Activated CD8-positive, alpha-beta memory T cell treated with anti-CD3 and anti-CD28 coated beads, Interleukin-2, amount 50 U/mL, for 48 hours (primary cell): ENCODE measurements at places on chromosomes 4 and X.

DNA sequence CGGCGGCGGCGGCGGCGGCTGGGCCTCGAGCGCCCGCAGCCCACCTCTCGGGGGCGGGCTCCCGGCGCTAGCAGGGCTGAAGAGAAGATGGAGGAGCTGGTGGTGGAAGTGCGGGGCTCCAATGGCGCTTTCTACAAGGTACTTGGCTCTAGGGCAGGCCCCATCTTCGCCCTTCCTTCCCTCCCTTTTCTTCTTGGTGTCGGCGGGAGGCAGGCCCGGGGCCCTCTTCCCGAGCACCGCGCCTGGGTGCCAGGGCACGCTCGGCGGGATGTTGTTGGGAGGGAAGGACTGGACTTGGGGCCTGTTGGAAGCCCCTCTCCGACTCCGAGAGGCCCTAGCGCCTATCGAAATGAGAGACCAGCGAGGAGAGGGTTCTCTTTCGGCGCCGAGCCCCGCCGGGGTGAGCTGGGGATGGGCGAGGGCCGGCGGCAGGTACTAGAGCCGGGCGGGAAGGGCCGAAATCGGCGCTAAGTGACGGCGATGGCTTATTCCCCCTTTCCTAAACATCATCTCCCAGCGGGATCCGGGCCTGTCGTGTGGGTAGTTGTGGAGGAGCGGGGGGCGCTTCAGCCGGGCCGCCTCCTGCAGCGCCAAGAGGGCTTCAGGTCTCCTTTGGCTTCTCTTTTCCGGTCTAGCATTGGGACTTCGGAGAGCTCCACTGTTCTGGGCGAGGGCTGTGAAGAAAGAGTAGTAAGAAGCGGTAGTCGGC lies 528 bp downstream of the FMR1 start:
- DNase-seq: peak; percentile 61

- no peak for DNase-seq
Observed at GRCh38 chr4:102601586-102602227, 100.5 kb downstream of the NFKB1 start.

- no peak for DNase-seq
Observed at GRCh38 chrX:52811065-52811625, at the start of gene XAGE5. XAGE5 (plus strand) TSS chrX:52811287; CDS start chrX:52812567, 1,280 bp downstream.

GRCh38 chrX:104310090-104310489 lies 55.4 kb upstream of the ESX1 start:
- no peak for DNase-seq

DNA sequence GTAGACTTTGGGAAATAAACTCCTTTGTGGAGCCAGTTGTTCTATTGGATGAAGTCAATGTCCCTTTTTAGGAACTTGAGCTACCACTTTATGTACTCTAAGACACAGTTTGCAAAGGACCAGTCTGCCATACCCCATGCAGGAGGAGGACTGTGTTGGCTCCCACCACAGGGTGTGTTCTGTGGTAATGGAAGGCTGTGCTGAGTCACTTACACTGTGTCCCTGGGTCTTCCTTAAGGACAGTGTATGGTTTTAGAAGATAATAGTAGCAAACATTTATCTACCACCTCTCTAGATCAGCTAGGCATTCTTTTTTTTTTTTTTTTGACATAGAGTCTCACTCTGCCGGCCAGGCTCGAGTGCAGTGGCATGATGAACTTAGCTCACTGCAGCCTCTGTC lies 184.0 kb upstream of the PGRMC2 start:
- DNase-seq: no peak

GRCh38 chrX:83759872-83760271 lies 101.1 kb upstream of the CYLC1 start:
- DNase-seq: no peak

DNA sequence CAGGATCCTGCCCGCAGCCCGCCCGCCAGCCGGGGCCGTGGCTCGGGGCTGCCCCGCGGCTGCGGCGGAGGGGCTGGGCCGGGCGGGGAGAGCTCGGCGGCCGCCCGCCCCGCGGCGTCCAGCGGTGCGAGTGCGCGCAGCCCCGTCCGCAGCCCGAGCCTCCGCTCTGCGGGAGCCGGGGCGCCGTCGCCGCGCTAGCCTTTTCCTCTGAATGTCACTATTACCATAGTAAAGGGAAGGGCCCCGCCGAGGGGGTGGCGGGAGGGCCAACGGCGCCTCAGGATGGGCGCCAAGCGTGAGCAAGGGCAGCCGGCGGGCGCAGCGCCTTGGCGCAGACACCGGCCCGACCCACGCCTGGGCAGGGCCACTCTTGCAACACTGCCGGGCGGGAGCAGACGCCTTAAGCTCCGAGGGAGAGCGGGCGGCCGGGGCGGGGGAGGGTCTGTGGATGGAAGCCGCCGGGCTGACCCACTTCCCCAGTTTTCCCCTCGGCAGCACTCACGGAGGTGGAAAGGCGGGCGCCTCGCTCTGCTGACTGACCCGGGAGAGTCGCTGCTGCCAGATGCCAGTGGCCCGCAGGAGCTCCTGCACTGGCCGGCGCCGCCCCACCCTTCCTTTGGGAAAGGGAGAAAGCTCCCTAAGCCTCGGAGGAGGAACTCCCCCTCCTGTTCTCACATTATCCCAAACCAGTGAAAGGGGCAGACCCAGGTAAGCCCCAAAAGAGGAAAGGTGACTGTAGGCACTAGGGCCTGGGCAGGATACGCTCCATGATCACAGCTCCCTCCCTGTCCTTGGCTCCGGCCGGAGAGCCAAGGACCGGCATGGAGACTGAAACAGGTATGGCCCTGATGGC lies 329.4 kb downstream of the HNRNPD start:
- peak; percentile 57 for DNase-seq

GRCh38 chr4:28227764-28228163 lies 1367.1 kb downstream of the STIM2 start:
- no peak for DNase-seq

DNA sequence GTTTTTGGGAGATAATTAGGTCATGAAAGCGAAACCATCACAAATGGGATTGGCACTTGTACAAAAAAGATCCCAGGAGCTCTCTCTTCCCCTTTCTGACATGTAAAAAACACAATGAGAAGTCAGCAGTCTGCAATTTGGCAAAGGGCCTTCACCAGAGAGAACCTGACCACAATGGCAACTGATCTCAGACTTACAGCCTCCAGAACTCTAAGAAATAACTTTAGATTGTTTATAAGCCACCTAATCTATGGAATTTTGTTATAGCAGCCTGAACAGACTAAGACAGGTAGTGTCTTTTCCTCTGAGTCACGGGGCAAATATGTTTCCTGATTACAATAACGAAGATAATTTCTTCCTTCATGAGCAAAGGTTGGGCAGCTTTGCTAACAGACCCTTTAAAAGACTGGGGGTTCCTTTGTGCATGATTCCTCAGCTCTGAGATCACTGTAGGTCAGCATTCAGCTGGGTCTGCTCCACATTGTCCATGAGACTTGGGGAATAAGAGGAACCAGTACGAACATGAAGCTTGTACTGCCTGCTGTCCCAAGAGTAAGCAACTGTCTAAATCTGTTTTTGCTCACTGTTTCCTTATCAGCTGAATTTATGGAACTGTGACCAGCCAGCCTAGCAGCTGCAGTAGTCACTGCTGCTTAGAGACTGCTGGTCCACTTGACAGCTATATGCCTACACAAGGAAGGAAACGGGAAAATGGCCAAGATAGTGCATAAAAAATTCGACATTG lies 191.6 kb downstream of the ANAPC10 start:
- DNase-seq: no peak

GRCh38 chr4:113899271-113900070 lies 80.0 kb downstream of the ARSJ start:
- no peak for DNase-seq

DNA sequence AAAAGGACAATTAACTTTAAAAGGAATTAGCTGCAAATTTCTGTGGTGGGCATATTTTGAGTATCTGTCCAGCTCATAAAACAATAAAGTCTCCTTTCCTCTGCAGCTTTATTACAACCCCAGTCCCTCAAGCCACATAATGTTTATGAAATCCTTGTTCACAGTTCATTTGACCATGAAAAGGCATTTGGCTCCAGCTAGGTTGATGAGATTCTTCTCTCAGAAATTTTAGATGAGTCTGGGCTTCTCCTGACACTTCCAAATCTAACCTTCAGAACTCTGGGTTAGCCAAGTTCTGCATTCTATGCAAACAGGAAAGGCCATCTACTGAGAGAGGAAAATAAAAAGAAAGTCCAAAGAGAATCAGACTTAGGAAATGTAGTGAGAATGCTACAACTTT lies 156.8 kb downstream of the GRXCR1 start:
- DNase-seq: no peak

DNA sequence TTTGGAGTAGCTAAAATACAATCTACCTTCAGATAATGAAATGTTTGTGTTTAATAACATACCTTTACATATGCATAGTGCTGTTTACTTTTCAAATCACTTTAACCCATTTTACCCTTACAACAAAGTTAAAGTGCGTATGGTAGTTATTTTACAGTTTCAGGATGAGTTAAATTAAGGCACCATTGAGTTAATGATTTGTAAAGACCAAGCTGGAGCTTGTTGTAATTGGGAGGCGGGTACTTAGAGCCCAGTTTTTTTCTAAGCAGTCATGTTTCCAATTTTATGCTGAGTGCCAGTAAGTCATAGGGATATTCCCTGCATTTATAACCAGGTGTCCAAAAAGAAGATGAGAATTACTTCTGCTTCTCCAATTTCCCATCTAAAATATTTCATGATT lies 84.2 kb upstream of the NRK start:
- no peak for DNase-seq

GRCh38 chr4:114180481-114180880 lies 201.0 kb upstream of the ARSJ start:
- no peak for DNase-seq

- DNase-seq: no peak
Observed at GRCh38 chr4:150632639-150633038, 50.7 kb downstream of the MAB21L2 start.

DNA sequence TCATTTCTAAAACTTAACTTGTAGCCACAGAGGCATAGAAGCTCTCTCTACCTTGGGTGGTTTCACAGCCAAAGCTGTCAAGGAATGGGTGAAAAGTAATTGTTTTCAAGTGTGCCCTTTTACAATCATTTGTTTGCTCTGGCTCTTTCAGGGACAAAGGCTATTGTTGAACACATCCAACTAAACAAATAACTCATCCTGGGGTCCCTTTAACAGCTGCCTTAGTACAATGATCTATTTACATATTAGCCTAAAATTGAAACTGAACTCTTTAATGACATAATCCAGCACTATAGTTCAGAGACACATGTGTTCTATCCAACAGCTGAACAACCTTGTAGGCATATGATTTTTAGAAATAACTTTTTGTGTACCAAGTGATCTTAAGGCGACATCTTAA lies 3.7 kb downstream of the HHIP start:
- no peak for DNase-seq

- no peak for DNase-seq
Observed at GRCh38 chrX:20742106-20742505, 475.4 kb upstream of the RPS6KA3 start.

- no peak for DNase-seq
Observed at GRCh38 chr4:99857307-99857706, 36.9 kb downstream of the LAMTOR3 start.

DNA sequence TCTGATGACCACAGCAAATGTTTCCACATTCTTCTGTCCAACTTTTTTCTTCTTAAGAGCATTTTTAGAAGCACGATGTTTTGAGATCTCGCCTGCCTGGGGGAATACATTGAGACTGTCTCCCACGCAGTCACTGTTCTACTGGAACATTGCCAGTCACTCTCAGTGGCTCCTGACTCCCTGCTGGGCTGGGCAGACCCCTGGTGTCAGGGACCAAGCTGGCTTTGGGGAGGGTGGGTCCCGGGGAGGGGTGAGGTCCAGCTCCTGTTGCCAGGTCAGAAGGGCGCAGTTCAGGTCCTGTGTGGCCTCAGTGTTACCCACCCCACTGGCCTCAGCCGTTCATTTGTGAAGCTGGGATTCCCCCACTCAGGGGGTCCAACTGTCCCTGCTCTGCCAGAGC lies 18.9 kb upstream of the ABLIM2 start:
- DNase-seq: no peak

- DNase-seq: no peak
Observed at GRCh38 chr4:147991543-147992283, 259.8 kb downstream of the ARHGAP10 start.

GRCh38 chr4:65170768-65171514 lies 499.3 kb downstream of the EPHA5 start:
- no peak for DNase-seq

DNA sequence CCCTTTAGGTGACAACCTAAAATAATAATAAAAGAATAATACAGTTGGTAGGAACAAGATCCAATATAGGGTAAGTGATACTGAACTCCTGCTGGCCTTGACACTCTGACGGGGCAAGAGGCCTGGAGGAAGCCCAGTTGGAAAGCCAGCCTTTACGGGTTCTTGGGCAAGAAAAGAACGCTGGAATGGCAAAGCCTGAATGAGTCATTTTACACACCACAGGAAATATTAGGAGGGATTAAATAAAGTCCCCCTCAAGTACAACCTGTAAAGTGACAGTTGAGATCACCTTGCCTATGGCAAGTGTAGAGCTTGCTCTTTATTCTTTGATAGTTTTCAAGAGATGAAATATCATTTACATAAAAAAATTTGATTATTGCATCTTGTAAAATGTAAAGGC lies 244.5 kb upstream of the TLL1 start:
- no peak for DNase-seq

- no peak for DNase-seq
Observed at GRCh38 chrX:134810211-134810610, 151.9 kb upstream of the PLAC1 start.

- no peak for DNase-seq
Observed at GRCh38 chr4:3851881-3852280, 85.7 kb downstream of the ADRA2C start.

DNA sequence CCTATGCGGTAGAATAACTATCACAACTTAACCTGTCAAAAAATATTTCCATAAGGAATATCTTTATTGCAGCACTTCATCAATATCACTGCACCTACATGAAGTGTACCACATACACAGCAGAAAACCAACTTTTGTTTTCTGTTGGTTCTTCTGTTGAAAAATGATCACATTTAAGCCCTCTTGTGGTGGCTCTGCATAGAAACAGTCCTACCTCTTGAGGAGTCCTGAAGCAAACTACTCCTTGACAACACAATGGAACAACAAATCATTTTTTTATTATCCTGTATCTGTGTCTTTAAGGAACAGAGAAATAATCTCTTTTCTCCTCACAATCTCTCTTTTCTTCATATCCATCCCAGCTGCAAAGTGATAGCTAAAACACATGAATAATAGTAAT lies 39.8 kb upstream of the ATOH1 start:
- DNase-seq: no peak

- no peak for DNase-seq
Observed at GRCh38 chr4:142615324-142615665, 230.8 kb downstream of the INPP4B start.

GRCh38 chrX:18887825-18888212 lies 96.1 kb downstream of the PHKA2 start:
- DNase-seq: no peak

DNA sequence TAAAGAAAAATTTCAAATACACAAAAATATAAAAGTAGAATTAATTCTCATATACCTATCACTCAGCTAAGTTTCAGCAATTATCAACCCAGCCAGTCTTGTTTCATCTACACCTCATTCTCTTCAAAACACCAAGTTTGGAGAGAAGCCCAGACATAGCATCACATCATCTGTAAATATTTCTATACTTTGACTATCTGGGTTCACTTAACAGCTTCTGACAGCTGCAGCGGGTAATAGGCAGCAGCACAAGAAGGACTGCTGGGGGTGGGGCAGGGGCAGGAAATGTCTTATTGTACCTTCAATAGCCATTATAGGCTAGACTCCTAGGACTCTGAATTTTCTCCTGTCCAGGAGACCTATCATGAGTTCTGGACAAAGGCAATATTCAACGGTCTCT lies 54.1 kb downstream of the PHF8 start:
- no peak for DNase-seq
